ENCODE measurements at places on chromosomes 7 and 10.

DNA sequence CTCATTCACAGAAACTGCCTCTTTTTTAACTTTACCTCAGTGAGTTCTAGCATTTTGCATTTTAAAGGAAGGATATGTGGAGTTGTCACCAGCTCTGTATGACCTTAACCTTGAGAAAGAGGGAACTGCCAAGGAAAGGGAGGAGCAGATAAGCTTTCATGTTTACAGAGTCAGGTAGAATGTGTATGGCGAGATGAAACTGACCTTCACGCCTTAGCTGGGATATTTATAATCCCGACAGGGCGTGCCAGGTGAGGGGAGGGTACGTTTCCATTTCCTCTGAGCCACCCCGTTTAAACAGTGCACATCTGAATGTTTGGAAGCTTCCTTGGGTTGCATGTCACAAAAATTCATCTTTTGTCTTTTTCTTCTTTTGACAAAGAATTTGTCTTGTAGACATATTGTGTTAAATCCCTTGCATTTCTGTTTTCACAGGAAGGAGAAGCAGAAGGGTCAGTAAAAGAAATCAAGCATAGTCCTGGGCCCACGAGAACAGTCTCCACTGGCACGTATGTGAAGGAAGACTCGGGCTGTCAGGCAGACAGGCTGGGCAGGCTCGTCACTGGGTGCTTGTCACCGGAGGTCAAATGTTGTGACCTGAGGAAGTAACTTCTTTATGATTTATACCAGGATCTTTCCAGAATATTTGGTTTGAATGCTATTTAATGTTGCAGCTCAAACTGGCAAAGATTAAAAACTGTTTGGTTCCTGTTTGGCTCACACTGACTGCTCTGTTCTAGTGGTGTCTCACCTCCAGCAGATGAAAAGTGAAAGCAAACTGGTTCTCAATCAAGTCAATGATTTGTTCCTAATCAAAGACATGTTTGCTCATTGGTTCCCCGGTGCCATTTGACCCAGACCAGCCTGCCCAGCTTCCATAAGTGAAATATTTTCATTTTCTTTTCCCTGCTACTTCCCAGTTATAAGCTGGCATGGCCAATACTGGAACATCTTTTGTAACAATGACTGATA is 16.2 kb downstream of the OPTN start:
- DNase-seq = no peak

DNA sequence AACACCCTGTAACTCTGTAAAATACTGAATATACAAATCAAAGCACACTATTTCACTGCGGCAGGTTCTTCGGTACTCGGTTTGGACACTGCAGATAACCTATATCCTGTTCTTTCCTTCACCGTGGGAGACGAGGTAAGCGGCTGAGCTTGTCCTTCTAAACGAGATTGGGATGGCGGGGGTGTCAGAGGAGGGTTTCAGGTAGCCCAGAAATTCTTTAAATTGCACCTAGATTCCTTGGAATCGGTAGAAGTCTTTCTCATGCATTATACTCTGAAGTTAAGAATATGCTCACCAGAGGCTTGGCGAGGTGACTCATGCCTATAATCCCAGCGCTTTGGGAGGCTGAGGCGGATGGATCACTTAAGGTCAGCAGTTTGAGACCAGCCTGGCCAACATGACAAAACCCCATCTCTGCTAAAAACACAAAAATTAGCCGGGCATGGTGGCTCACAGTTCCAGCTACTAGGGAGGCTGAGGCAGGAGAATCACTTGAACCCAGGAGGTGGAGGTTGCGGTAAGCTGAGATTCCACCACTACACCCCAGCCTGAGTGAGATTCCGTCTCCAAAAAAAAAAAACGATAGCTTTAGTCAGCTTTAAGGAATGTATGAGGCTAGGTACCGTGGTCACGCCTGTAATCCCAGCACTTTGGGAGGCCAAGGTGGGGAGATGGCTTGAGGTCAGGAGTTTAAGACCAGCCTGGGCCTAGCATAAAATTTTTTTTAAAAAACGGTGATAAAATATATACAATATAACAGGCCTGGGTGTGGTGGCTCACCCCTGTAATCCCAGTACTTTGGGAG is 10.1 kb upstream of the LAT2 start:
- no peak for DNase-seq

GRCh38 chr7:24843821-24844434 is 86.7 kb upstream of the GSDME start:
- no peak for DNase-seq

DNA sequence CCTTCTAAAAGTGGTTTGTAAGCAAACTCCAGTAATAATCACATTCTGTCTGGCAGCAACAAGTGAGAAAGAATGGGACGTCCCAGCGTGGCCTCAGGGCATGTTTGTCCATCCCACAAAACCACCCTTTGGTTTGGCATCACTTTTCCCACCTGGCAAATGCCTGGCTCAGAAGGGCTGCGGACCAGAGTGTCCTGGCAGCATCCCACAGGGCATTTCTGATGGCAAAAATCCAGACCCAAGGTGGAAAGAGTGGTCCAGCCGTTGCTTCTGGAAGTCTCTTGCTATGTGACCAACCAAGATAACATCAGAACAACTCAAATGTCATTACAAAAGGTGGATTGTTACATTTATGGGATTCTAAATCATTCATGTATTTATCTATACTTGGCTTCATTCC is 174.4 kb downstream of the CREB5 start:
- no peak for DNase-seq

- DNase-seq = peak; percentile 76
Measured at GRCh38 chr7:24819916-24820689, 62.8 kb upstream of the GSDME start.

DNA sequence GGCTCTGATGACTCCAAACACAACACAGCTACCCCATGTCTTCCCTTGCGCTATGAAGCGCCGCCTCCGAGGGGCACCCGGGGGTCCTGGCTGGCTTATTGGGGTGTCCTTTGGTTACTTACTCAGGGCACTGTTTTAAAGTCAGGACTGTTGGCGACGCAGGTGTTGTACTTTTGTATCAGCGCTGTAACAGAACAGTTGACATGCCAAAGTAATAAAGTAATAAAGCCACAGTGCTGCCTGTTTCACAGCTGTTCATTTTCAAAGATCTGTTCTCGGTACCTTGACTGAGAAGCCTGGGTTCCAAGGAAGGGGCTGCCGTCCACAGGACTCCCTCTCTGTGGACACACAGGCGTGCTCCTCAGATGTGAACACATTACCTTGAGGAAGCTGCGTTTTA is 64.1 kb downstream of the WDR37 start:
- no peak for DNase-seq

DNA sequence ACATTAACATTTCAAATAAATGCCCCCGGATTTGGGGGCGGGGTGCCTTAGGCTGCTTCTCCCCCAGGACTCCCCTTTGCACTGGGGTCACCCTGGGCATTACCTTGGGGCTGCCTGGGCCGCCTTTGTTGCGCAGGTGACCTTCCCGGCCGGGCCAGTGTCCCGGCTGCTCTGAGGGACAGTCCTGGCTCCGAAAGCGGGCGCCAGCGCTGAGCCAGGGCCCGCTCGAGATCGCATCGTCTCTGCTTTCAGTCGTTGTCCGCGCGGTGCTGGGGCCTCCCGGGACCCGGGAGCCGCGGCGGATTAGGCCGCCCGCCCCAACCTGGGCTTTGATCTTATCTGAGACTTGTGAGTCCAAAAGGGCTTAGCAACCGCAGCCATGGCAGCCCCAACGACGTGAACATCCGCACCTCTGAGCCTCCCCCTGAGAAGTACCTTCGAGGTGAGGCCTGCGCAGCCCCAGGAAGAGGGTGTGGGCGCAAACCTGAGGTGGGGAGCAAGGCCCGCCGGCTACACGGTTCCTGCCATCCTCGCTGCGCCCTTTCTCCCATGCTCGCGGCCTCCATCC is 14.8 kb upstream of the WAPL start:
- DNase-seq = peak; percentile 61

GRCh38 chr10:62189131-62189530 is 79.5 kb downstream of the RTKN2 start:
- no peak for DNase-seq

DNA sequence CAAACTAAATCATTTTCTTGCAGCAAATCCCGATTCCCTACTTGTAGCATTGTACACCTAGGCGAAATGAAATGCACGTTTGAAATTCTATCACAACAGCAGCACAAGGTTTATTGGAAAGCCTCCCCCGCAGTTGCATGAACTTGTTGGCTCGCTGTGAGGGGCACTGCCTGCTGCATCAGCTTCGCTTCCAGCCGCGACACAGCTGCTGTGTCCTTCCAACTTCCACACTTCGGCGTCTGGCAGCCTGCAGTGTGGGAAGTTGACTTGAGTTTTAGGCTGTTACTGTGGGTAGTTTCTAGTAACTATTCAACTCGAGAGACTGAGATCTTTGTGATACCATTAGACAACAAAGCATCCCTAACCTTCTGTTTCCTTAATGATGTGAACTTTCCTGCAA is 315.8 kb upstream of the TPK1 start:
- DNase-seq = no peak

DNA sequence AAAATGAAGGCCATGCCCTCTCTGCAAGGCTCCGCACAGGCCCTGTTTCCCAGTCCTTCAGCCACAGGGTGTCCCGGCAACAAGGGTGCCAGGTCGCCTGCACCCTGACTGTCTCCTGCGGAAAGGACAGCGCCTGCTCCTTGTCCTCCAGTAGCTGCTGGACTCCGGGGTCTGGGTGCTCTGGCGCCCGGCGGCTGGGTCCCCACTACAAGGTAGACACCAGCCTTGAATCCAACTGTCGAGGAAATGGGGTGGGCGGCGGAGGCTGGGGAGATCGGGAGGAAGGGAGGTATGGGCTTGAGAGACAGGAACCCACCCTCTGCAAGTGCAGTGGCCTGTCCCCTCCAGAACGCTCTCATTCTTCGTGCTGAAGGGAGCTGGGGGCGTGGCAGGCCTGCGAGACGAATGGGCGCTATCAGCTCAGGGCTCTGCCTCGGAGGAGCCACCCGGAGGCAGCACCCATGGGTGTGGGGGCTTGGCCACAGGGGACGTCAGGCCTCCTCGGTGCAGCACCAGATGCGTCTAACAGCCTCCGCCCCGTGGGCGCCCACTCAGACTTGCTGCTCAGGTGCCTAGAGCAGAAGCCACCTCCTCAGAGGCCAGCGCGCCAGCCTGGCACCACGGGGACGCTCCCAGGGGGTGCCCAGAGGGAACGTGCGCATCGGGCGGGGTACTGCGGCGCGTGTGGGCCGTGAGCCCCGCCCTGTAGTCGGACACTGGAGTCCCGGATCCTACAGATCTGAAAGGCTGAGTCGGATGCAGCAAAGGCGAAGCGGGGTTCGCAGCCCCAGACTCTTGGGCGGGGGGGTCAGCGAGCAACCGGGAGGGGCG is 15.6 kb downstream of the ADAM8 start:
- DNase-seq = peak; percentile 71

DNA sequence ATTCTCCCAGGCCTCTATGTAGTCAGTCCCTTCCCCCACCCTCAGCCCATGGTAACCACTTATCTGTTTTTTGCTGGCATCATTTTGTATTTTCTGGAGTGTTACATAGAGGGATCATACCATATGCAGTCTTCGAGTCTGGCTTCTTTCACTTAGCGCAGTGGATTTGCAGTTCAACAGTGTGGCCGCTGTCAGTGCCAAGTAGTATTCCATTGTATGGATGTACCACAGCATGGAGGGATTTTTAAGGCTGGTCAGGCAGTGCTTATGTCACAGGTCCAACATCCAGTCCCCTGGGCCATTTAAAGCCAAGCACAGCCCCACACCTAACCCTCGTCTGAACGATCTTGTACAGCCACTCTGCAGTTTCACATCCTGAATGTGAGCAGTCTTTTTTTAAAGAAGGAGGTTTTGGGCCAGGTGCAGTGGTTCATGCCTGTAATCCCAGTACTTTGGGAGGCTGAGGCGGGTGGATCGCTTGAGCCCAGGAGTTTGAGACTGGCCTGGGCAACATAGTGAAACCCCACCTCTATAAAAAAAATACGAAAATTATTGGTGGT is 121.8 kb downstream of the CUX1 start:
- DNase-seq = peak; percentile 9

GRCh38 chr10:11334436-11334835 is 277.0 kb downstream of the USP6NL start:
- DNase-seq = no peak

DNA sequence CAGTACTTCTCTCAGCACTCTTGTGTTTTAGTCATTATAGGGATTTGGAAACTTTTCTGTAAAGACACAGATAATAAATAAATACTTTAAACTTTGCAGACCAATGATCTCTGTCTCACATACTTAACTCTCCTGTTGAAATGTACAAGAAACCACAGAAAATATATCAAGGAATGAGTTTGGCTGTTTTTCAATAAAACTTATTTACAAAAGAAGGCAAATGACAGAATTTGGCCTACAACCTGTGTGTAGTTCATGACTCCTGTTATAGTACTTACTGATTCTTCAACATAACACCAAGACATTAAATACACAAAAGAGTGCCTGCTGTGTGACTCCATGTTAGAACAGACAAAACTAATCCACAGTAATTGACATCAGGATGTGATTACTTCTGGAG is 510.0 kb upstream of the PHF14 start:
- no peak for DNase-seq

GRCh38 chr7:520503-521161 is 986 bp upstream of the PDGFA start:
- no peak for DNase-seq

DNA sequence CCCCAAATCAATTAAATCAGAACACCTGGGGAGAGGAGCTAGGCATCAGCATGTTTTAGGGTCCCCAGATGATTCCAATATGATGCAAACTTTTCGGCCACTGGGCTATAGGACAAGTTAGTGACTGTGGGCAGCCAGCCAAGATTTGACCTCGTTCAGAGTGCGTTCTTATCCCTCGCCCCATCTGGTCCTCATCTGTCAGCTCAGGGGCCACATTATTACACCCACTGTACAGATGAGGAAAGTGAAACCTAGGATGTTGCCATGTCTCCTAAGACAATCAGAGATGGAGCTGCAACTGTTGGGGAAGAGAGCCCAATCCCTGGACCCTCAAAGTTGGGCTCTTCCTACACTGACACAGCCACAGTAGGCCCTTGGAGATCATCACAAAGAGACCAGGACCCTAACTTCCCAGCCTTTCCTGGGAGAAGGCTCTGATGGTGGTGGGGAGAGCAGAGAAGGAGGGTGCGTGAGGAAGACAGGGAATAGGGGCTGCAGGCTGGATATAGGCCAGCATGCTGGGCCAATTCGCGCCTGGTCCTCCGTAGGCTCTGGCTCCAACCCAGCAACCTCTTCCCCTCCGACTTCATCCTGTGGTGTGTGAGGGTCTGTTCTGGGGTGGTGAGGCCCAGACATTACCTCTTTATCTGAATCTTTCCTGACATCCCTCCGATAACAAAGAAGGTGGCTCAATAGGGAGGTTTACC is 109.4 kb upstream of the ZMIZ1 start:
- DNase-seq = no peak

GRCh38 chr10:5478694-5479305 is 20.6 kb downstream of the CALML5 start:
- no peak for DNase-seq

- DNase-seq = no peak
Measured at GRCh38 chr7:123653162-123653561, 2.5 kb upstream of the LMOD2 start.

Data from CD4-positive, alpha-beta T cell treated with Interferon gamma for 1 hour (primary cell).